Keratinocyte (primary cell): ENCODE measurements at places on chromosomes 3 and 15. TPM values are rescaled to one million over a fixed set of nuclear protein-coding genes. Genes with fewer than 3 reads are reported as not detected.

OSTN gene
- not detected in 3 replicates for polyA plus RNA-seq

SUMF1 gene
- 36.1 to 51.8 TPM (median 39.2 TPM) in 3 replicates for polyA plus RNA-seq

DNA sequence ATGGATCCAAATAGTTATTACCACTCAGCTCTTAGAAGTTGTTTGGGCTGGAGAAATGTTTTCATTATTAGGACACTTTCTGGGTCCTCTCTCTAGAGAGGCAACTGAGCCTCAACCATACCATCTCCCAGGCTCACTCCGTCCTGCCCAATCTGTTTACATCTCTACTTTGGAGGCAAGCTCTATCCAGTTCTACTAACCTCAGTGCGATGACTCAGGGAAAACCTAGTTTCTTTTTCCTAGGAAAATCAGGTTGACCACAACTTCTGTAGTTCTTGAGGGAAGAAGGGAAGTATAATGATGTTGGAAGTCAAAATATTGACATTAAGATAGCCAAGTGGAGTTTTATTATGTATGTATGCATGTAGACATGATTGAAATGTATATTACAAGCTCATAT lies 40.4 kb downstream of the LPP start:
- no peak overlapping the region for H3K4me3 ChIP-seq
- H3K36me3 ChIP-seq: peaks cover 11% of the 10 kb centered on the region
- peaks cover 23% of the 10 kb centered on the region for H3K4me1 ChIP-seq
- H3K27me3 ChIP-seq: no peaks in the 10 kb centered on the region
- H3K27ac ChIP-seq: no peak overlapping the region

- H3K27ac ChIP-seq: no peak overlapping the region
- no peak for DNase-seq
- no peak overlapping the region for H3K4me3 ChIP-seq
Measured at GRCh38 chr15:99502182-99502581, 63.6 kb upstream of the MEF2A start.
